ENCODE measurements at places on chromosomes 2 and 18.

DNA sequence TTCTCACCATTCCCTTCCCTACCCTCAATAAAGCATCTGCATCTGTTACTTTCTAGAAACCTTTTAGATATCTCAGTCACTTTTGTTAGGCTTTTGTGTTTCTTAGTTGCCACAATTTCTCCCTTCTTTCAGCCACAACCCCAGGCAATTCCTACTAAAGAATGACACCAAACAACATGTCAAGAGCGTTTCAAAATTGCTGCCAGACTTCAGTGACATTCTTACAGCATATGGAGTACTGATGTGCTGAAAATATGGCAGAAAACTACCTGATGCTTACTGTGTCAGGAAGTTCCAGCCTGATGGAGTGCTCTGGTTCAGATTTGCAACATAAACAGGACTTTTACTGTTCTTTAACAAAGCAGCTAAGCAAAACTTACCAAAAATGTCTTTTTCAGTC is 957.7 kb upstream of the POU3F3 start:
- DNase-seq: no peak

DNA sequence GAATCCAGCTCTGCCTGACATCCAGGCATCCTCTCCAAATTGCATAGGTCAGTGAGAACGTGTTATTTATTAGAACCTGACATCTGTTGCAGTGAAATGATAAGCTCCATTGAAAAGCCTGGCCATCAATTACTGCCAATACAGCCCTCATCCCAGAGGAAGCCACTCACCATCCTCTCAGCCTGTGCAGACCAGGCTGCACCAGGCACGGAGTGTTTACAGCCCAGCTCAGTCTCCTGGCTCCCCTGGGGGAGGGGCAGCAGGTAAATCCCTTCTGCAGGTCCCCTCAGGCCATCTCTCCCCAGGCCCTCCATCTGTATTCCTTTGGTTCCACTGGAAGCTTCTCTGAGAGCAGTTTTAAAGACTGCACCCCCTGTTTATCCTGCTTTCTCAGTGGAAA is 82.6 kb upstream of the FOSL2 start:
- no peak for DNase-seq

- DNase-seq: peak; percentile 62
Observed at GRCh38 chr2:55152475-55153412, 79.3 kb downstream of the CLHC1 start.

DNA sequence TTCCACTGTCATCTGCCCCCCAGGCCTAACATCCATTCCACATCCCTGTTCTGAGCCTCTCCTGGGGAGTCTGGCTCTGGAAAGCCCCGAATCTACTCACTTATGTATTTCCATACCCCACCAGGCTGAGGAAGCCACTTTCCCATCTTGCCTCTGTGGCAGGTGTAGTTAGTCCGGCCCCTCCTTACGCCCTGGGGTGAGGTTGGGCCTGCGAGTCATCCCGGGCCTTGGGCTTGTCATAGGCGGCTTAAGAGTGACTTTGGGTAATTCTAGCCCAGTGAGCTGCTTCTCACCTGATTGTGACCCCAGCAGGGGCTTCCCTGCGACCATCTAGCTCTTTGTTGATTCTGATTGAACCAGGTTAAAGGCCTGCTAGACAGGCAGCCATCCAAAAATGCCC is 21.1 kb downstream of the PCARE start:
- no peak for DNase-seq

- no peak for DNase-seq
Observed at GRCh38 chr2:122412360-122412759, 656.9 kb downstream of the TSN start.

DNA sequence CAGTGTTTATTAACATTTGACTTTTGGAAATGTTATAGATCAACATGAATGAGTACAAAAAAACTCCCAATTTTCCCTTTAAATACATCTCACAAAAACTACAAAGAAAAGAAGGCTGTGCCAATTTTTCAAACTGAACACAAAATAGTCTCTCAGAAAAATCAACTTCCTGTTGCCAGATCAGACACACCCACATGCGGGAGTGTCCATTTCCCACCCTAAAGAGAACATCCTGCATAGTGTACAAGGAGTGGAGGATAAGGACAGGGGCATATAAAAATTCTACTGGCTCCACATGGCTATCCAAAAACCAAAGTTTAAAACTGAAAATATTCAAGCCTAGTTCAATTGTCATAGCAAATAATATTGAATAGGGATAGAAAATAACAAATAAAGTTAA is 165.3 kb downstream of the ATAD2B start:
- peak; percentile 30 for DNase-seq

DNA sequence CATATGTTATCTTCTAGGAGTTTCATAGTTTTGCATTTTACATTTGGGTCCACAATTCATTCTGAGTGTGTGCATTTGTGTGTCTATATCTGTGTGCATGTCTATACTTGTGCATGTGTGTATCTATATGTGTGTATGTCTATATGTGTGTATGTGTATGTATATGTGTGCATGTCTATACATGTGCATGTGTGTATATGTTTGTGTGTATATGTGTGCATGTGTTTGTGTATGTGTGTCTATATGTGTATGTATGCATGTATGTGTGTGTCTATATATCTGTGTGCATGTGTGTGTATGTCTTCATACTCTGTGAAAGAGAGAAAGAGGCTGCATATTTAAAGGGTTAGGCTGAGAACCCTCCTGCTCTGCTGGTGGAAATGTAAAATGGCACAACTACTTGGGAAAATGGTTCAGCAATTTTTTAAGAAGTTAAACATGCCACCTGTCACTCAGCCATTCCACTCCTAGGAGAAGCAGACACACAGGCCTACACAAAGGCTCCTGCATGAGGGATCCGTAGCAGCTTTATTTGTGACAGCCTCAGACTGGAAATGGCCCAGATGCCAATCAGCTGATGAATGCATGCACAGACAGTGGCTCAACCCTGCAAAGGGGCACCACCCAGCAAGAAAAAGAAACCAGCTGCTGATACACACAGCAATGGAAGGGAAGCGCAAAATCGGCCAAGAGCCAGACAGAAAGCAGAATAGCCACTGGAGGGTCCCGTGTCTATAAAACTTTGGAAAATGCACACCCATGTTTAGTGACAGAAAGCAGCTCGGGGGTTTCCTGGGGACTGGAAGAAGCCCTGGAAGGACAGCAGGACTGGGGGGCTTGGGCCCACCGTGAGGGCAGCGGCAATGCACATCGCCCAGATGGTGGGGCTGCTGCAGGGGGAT is 146.8 kb downstream of the SEPTIN10 start:
- no peak for DNase-seq

DNA sequence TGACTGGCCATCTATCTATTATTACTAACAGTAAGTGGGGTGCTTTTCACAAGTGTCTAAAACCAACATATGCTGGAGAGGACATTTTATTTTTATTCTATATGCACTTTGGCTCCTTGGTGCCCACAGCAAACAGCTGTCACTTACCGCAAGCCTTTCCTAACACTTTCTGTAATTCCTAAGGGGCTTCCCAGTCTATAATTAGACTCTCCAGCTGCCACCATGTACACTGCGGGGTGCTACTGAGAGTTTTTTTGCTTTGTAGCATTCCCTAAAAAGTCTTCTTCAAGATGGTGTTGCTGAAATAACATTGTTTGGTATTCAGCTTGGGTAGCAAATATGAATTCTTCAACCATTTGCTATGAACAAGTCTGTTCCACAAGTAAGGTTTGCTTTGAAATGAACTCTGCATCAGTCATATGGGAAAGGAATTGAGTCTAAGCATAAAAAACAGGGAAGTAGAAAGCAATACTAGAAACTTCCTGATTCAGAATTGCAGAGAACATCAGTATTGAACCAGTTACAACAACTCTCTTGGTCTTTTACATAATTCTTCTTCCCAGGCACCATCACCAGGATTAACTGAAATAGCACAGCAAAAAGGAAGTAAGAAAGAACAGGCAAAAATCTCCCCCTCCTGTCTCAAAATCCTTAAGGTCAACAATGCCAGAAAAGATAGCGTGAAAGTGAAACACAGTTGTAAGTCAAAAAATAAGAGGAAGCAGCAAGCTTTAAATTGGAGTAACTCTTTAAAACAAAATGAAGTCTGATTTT is 28.6 kb downstream of the EPB41L3 start:
- DNase-seq: peak; percentile 92

DNA sequence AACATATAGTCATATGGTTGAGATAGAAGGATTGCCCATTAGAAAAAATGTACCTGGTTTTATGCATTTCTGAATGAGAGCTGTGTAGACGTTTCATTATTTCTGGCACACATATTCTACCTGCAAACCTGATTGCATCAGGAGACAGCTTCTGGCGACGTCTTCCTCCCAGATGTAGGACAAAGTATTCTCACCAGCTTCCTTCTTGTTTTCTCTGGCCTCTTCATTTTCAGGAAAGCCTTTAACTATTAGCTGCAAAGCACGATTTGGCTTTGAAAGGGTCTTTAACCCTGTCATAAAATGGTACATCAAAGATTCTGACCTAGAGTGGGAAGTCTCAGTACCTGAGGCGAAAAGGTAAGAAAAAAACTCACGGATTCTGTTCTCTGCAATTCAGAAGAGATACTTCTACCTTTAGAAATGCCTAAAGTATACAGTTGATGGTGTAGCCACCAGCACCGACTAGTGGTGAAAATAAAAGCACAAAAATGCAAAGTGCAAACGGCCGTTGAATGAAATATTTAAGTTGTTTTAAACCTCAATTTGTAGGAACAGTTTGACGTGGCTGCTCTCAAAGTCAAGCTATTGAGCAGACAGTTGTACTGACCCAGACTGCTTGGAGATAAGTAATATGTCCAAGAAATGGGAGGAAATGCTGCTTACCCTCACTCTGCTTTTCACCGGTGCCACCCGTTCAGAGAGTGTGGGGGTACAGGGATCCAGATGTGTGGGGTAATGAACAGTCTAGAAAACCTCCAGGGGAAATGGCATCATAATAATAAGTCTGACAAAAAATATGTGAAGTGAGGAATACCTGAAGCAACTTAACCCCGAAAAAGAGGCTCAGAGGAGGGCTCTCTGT is 20.2 kb downstream of the IL18RAP start:
- DNase-seq: peak; percentile 12

DNA sequence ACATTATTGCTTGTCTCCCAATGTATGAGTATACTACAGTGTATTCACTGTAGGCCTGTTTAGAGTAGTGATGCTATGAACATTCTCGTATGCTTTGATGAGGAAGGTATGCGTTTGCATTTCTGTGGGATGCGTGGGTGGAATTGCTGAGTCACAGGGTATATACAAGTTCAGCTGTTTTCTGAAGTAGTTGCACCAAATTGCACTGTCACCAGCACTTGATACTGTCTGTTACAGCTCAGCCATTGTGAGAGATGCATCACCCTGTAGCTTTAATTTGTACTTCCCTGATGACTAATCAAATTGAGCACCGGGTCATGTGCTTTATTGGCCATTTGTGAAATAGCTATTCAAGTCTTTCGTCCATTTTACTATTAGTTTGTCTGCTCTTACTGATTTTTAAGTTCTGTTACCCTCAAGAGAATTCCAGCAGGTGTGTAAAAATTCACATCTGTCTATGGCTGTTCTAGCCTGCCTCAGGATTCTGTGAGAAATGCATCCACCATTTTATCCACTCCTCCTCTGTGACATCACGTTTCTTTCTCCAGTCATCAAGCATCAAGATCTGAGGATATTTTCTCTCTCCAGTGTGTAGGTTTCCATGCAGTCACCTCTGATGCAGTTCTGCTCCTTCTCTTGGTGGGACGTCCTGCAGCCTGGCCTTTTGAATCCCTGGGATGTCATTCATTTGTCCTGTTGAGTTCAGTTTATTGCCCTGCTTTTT is 72.5 kb downstream of the DGKD start:
- DNase-seq: peak; percentile 43

DNA sequence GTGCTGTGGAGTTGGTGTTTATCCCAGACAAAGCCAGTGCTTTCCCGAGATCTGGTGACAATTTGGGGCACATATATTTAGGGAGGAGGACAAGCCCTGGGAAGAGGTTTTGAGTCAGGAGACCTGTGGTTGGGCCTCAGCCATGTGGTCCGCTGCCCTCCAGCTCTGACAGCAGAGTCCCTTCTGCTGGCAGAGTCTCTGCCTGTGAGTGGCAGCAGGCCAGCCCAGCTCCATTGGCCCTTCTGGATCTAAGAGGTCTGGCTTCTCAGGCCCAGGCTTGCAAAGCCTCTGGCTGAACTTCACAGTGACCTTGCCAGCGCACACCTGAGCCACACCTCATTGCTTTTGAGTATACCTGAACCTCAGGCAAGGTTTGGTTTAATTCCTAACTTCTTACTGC is 115.3 kb downstream of the BCL2L11 start:
- no peak for DNase-seq

GRCh38 chr2:42978887-42979415 is 186.6 kb upstream of the HAAO start:
- DNase-seq: no peak

DNA sequence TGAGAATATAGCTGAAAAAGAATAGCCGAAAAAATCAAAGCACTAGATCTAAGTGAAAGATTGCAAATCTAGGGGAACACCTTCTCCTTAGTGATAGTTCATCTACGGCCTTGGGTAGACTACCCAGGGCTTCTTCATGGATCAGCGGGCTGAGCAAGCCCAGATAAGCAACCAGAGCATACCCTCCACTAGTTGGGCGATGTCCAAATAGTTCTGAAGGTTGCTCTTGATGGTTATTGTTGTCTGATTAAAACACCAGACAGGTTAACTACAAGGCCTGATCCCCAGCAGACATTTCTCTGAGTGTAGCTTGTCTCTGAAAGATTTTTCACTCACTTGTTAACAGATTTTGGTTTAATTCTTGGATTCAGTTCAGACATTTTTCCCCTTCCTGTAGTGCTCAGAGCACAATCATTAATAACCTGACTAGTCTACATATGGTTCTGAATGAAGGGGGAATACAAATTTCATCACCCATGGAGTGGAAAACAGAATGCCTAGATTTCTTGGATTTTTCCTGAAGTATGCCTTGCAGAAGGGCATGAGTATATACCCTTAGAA is 99.6 kb downstream of the BABAM2 start:
- no peak for DNase-seq

DNA sequence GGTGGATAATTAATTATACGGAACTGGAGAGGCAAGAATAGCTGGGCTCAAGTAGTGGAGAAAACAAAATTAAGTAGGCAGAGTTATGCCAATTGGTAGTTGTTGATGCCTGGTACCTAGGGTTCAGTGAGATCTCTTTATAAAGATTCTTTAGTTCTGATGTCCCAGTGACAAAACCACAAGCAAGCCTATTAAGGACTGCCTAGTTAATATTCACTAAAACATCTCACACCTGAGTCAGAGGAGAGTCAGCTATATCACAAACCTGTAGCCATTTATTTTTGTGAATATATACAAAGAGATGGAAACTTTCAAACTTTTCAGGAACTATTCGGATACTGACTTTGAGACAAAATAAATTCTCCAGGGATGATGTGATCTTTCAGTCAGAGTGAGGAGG is 213.9 kb upstream of the CYP26B1 start:
- no peak for DNase-seq

DNA sequence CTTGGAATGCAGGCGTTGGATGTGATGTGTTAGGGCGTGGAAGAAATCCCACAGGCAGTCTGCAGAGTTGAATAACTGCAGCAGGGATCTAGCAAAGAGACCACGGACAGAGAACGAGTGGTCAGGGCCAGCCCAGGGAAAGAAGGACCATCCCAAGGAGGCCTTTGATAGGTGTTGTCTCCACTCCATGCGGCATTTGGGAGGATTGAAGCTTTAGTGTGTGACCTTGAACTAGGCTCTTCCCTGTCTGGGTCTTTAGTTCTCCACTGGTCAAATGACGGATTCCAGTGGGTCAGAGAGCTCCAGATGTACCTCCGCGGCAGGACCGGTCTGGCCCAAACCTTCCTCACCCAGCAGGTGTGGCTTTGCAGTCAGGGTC is 18.4 kb downstream of the GREB1 start:
- no peak for DNase-seq

Data from inflammatory macrophage treated with lipopolysaccharide for 1 hour (primary cell).